Mesenteric fat pad (tissue), 1 donor: ENCODE measurements at places on chromosomes 11 and 22.

DNA sequence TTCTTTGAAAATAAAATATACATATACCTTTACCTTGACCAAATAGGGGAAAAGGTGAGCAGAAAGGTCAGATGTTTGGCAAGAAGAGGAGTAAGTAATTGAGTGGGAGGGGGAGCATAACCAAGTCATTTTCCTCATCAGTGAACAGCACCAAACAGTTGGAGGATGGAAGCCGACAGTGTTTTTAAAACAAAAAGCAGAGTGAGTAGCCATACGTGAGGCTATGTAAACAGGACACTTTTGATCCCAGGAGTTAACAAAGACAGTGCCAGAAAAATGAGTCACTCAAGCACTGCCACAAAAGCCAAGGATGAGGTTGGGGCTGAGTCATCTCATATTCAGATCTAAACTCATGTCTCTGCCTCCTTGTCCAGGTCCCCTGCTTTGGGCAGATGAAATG lies 734.7 kb downstream of the KCNA4 start:
- no peak for DNase-seq

- peak; percentile 60 for DNase-seq
Measured at GRCh38 chr22:27385261-27385998, 416.1 kb downstream of the MN1 start.

GRCh38 chr11:59999691-60000090 lies 17.3 kb upstream of the OOSP4B start:
- no peak for DNase-seq

DNA sequence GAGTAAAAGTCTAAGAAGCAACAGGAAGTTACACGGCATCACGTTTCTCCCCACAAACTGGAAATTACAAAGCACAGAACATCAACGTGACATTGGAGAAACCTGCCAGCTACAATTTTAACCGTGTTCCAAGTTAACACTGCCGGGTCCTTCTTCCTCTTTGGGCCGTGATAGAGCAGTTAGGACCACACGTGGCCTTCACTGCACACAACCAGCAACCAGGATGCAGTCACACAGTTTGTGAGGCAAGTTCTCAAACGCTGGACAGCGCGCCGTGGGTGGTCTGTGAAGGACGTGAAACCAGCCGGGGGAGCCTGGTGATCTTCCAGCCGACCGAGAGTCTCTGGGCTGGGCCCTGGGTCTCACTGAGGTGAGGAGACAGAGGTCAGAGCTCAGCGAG lies 14.6 kb downstream of the C11orf21 start:
- peak; percentile 79 for DNase-seq

- DNase-seq = no peak
Measured at GRCh38 chr11:128726458-128727139, 32.7 kb downstream of the FLI1 start.

GRCh38 chr11:124036666-124037065 lies 4.5 kb downstream of the OR10G7 start:
- DNase-seq = no peak

DNA sequence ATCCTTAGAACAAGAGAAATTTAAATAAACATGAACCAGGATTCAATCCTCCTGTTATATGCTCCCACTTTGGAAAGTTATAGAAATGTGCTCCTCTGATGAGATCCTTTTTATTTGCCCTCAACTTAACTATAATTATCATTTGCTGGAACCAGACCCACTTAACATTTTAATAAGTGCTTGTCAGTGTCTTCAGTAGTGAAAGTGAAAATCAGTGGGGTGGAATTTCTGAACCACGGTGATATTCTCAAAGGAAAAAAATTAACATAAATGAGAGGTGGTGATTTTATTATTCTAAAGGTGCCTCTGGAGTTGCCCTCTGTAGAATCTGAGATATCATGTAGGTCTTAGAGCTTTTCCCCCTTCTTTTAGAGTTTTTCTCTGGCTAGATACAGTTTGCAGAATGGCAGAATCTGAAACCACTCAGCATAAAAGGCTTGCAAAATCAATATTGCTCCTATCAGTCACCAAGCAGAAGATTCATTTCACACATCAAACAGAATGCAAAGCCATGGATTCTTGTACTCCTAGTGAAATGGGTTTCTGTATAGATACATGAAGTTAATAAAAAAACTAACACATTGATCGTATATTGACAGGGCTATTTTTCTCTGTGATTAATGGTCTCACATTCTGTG lies 213.2 kb downstream of the LUZP2 start:
- DNase-seq = no peak

DNA sequence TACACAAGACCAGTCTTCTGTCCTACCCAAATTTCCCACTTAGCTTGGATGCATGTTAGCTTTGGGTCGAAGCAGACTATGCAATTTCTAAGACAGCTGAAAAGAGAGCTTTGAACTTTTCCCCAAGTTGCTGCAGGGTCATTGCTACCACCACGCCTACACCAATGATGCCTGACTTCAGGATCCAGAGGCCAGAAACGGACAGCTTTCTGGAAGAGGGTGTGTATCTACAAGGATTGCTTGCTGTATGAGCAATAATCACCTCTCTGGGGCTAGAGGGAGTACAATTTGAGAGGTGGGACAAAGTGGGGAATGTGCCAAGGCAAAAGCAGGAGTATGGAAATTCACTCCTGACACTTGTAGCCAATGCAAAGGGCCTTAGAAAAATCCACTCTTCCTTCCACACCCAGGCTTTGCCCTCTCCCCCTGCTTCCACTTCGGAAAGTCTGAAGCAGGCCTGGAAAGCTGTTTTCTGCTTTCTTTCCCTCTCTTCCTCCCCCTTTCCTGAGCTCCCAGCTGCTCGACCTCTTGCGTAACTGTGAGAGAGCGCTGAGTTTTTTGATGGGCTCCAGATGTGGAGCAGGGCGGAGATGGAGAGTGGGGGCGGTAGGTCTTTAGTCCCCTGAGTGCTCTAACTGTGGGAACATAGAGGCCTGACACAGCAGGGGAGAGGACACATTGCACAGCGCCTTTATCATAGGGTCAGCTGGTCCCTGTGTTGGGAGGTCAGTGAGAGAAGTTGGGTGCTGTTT lies 2.1 kb upstream of the PHLDB1 start:
- peak; percentile 85 for DNase-seq

GRCh38 chr11:120268686-120269085 lies 28.7 kb downstream of the POU2F3 start:
- DNase-seq = no peak

DNA sequence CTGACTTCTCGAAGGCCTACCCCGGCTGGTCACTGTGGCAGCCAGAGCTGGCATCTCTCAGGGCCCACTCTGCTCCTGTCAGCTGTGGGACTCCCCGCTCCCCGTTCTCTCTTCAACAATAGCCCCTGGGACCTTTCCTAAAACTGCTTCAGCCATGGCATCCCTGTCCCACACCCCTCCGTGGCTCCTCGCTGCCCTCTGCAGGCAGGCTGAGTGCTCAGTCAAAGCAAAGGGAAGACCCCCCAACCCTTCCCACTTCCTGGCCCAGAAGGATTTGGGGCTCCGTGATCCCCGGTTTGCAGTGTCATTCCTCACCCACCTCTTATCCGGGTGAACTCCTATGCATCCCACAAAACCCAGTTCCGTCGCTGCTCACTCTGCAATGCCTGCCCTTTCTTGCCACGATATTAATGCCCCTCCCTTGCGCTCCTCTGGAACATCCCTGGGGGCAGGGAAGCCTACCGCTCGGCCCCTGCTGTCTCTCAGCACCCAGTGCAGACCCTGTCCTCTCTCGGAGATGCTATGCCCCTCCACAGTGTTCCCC lies 1.6 kb upstream of the TH start:
- DNase-seq = no peak

DNA sequence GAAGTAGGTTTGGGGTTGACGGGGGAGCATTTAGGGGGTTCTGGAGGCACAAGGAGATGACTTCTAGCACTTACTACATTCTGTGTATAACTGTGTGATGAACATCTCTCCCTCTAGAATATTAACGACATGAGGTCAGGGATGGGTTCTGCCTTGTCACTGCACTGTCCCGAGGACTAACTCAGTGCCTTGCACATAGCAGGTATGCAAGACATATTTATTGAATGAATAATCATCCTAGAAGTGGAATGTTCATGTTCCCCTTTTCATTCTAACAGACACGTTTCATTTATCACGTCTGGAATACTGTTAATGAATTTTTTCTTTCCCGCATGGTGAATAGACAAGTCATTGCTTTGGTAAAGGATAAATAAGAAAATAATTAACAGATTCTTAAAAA lies 12.6 kb downstream of the SYT13 start:
- DNase-seq = no peak

DNA sequence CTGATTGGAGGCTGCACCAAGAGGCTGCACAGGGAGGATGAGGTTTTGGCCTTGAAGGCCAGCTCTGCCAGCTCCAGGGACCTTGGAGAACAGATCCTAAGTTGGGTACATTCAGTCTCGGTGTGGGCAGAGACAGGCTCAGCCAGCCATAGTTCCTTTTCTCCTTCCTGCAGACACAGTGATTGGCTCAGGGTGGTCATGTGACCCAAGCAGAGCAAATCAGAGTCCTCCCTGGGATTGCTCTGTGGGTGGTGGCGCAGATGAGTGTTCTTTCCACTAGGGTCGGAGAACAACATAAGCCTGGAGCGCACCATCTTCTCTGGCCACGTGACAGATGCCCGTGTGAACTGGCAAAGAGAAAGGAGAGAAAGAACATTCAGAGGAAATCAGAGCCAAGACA lies 47.1 kb upstream of the CCND1 start:
- DNase-seq = no peak

DNA sequence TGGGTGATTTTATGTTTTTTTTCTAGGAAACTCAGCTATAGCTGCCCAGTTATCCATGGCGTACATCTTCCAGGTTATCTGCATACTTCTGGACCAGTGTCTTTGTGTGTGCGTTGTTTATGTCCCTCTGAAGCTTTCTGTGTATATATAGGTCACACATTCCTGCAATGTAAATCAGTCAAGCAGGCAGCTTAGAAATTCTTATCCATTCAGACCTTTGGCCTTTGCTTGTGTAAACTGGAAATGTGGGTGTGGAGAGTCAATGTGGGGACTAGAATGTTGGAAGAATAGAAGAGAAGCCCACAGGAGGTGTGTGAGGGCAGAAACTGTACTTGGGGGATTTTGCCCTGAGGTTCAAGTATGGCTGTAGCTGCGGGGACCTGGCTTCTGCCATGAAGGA lies 51.7 kb downstream of the BARX2 start:
- DNase-seq = no peak

DNA sequence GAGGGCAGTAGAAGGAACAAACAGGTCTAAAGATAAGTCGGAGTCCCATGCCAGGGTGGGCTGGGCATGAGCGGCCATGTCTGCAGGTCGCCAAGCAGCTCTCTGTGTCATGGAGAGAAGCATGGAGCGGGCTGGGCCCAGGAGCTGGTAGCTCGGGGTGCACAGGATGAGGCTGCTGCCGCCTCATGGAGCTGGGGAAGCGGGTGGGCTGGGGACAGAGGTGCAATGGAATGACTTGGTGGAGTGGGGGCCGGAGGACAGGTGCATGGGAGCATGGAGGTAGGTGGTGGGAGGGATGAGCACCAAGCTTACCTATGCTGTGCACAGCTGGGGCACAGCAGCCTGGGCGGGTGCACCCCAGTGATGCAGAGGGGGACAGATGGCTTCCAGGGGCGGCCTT lies 3.6 kb downstream of the NRXN2 start:
- DNase-seq = no peak

GRCh38 chr22:46629291-46629690 lies 9.1 kb downstream of the GRAMD4 start:
- DNase-seq = no peak

DNA sequence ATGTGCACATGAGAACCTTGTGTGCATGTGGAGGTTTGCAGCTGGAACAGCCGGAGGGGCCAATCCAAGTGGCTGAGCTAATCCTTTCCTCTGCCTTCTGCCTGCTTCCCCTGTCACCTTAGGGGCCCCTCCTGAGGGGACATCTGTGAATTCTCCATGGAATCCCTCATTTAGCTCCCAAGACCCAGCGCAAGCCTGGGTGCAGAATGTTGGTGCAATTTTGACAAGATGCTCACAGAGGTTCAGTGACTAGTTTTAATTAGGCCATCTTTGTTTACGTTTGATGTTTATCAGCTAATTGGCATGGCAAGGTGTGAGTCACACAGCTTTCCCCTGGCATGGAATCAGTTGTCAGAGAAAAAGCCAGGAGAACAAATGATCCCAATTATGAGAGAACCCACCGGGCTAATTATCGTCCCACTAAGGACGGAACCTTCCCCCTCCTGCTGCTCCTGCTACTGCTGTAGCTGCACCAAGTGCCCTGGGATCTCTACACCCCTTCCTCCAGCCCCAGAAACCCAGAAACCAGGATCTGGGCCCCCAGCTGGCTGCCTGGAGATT lies 63.6 kb upstream of the PAX6 start:
- no peak for DNase-seq

GRCh38 chr22:20653012-20653794 lies 120.7 kb upstream of the SERPIND1 start:
- peak; percentile 81 for DNase-seq

- DNase-seq = no peak
Measured at GRCh38 chr22:46568102-46568809, 30.8 kb upstream of the CELSR1 start.

DNA sequence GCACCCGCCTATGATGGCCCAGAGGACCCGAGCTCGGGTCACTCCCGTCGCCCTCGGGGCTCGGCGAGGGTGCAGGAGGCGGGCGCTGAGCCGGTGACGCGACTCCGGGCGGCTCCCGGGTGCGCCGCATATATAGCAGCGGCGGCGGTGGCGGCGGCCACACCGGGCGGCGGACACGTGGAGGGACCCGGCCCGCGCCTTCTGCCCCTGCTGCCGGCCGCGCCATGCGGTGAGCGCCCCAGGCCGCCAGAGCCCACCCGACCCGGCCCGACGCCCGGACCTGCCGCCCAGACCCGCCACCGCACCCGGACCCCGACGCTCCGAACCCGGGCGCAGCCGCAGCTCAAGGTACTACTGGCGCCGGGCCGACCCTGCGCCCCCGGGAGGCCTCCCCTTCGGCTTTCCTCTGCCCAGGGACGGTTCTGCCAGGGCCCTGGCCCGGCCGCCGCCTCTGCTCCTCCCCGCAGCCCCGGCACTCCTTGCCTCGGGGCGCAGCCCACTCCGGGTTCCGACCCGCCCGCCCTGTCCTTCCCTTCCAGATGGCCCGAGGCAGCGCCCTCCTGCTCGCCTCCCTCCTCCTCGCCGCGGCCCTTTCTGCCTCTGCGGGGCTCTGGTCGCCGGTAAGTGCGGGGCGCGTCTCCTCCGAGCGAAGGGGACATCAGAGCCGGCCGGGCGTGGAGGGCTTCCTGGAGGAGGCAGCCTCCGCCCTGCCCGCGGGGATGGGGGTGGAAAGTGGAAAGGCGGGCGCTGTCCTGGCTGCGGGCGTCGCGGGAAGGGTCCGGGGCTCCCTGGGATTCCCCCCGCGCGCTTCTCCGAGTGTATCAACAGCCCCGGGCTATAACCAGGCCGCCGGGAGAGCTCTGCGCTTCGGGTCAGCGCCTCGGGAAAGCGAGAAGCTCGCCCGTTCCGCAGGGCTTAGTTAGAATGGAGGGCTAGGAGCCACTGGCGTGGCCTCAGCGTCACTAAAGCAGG lies at the start of gene GAL:
TSS of gene GAL (plus strand) at position 160 of the 972 bp plus-strand sequence. CDS start at position 540, 380 bp downstream.
- DNase-seq = peak; percentile 88

DNA sequence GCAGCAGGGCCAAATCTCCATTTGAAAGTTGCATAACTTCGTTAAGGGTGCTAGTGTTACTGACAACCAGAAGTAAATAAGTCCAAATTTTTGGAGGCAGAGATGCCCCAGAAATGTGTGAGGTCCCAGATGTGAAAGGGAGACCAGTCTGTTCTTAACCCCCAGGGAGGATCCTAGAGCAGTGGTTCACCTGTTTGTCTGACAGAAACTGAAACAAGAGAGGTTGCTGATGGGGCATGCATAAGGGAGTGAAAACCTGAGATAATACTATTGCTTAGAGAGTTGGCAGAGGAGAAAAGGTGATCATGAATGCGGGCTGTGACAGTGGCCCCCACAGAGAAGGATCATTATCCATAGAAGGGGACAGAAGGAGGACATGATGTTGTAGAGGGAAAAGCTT lies 3.8 kb downstream of the CBLIF start:
- DNase-seq = no peak
